Sigmoid colon (tissue), 7 donors: ENCODE measurements at places on chromosomes 7 and 10. TPM values are rescaled to one million over a fixed set of nuclear protein-coding genes. Genes with fewer than 3 reads are reported as not detected.

The GPR85 gene
- total RNA-seq = 0.16 TPM

GRCh38 chr10:73759512-73760115, 15.4 kb downstream of the SEC24C start:
- DNase-seq = peak; percentile 33

The DNAH11 gene
- 0.14 TPM for total RNA-seq

- no peak for DNase-seq
Measured at GRCh38 chr10:21100871-21101514, 203.9 kb upstream of the NEBL start.

DNA sequence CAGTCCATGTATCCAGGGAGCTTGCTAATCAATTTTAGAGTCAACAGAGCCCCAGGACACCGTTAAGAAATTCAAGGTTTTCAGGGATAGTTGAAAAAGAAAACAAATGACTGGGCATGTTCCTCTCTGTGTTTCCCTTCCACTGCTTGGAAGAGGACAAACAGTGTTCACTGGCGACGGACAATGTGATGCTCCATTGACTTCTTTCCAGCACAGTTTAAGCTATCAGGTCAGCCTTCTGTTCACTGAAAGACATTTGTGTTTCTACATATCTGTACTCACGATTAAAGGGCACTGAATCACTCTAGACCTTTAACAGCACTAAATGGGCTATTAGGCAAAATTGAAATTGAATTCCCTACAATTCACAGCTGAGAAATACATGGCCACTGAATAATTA, 123.6 kb downstream of the RNLS start:
- DNase-seq = no peak

DNA sequence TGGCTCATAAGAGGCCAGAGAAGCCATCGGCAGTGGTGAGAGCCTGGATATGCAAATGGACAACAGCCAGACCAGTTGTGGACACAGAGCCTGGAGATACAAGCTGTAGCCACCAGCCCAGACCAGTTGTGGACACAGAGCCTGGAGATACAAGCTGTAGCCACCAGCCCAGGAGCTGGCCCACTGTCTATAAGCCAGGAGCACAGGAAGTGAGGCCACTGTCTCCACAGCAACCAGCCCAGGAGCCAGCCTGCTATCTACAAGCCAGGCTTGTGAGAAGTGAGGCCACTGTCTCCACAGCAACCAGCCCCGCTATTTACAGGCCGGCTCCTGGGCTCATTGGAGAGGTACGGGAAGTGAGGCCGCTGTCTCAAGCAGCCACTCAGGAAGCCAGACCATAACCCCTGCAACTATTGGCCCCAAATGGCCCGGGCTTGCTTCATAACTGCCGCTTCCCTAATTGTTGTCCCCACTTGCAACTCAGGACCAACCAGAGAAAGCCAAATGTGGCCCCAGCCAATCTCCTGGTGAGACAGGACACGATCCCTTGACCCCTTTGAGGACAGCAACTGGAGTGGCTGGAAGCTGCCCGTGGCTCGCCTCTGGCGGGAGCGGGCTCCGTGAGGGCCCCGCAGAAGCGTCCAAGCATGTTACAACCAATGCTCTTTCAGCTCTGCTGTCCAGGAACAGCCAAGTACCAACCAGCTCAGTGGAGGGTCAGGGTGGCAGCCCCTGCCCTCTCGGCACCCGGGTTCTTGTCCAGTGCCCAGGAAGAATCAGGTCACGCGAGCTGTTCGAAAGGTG, 44.1 kb upstream of the CNPY1 start:
- no peak for DNase-seq

- DNase-seq = peak; percentile 29
Measured at GRCh38 chr10:504806-505205, 184.7 kb downstream of the DIP2C start.

GRCh38 chr7:155837126-155837479, 24.8 kb upstream of the SHH start:
- DNase-seq = peak; percentile 18

GRCh38 chr7:27235387-27236311, 7.0 kb upstream of the EVX1 start:
- DNase-seq = peak; percentile 74

- DNase-seq = no peak
Measured at GRCh38 chr7:12596225-12596790, 25.8 kb downstream of the SCIN start.
